ENCODE measurements at places on chromosomes 13 and 19. TPM values are rescaled to one million over a fixed set of nuclear protein-coding genes. Genes with fewer than 3 reads are reported as not detected.

DNA sequence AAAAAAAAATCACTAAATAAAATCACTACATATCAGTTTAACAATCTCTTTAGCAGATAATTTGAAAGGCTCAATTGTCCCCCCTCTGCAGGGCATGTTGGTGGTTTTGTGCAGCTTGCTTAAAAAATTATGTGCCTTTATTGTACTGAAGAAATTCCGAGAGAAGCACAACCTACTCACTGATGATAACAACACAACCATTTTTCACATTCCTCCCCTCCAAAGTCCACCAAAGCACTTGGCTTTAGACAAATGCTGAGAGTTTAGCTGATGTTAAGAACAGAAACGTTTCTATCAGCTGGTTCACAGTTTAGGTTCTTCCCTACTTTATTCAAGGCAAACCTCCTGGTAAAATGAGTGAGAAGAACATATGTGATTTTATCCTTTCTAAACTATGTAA is 923 bp downstream of the DOCK9 start:
- H3K4me1 ChIP-seq, result peaks cover 4% of the 10 kb centered on the region
- no peaks in the 10 kb centered on the region for H3K36me3 ChIP-seq
- no peak overlapping the region for H3K27ac ChIP-seq
- H3K27me3 ChIP-seq, result no peaks in the 10 kb centered on the region
- DNase-seq, result no peak
- H3K4me3 ChIP-seq, result no peak overlapping the region

- DNase-seq, result no peak
- no peak overlapping the region for H3K27ac ChIP-seq
- no peaks in the 10 kb centered on the region for H3K27me3 ChIP-seq
- H3K4me3 ChIP-seq, result no peak overlapping the region
- no peaks in the 10 kb centered on the region for H3K4me1 ChIP-seq
Observed at GRCh38 chr13:94020833-94021232, 458.6 kb downstream of the DCT start.

DNA sequence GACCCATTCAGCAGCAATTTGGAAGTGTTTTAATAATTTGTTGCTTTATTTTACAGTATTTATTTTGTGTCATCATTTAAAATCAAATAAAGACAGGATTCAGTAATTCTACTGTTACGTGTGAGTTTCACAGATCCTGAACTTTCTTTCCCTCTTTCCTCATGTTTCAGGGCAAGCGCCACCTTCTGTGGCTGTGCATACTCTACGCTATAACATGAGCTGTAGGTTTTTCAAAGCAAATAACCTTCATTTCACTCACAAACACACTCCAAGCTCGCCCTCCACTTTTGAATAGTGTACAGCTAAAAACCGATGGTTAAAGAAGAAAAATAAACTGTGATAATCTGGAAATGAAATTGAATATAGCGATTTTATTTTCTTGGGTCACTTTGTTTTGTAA is 753.3 kb downstream of the OLFM4 start:
- H3K27me3 ChIP-seq, result no peaks in the 10 kb centered on the region
- H3K36me3 ChIP-seq, result no peaks in the 10 kb centered on the region
- no peaks in the 10 kb centered on the region for H3K4me1 ChIP-seq
- no peak for DNase-seq

GRCh38 chr19:42288387-42288786 is 13.5 kb upstream of the PRR19 start:
- no peaks in the 10 kb centered on the region for H3K27me3 ChIP-seq
- DNase-seq, result no peak
- no peak overlapping the region for H3K27ac ChIP-seq
- peaks cover 22% of the 10 kb centered on the region for H3K36me3 ChIP-seq
- H3K4me1 ChIP-seq, result peaks cover 16% of the 10 kb centered on the region
- no peak overlapping the region for H3K4me3 ChIP-seq

DNA sequence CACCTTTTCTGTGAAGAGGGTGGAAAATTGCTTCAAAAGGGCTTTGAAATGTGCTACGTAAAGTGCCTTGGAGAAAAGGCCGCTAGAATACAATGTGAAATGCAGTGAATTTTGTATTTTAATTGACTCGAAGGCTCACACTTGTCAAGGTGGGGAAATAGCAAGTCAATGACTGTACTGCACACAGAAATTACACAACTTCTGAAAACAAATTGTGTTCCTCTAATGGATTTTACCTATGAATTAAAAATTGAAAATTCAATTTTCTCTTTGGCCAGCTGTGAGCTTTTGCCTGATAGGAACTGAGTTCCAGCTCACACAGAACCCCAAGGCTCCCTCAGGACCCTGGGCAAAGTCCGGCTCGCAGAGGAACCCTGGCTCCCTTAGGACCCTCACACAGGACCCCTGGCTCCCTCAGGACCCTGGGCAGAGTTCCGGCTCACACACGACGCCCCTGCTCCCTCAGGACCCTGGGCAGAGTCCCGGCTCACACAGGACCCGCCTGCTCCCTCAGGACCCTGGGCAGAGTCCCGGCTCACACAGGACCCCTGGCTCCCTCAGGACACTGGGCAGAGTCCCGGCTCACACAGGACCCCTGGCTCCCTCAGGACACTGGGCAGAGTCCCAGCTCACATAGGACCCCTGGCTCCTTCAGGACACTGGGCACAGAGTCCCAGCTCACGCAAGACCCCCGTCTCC is 324.9 kb downstream of the UQCRFS1 start:
- no peaks in the 10 kb centered on the region for H3K4me1 ChIP-seq
- DNase-seq, result no peak
- no peaks in the 10 kb centered on the region for H3K36me3 ChIP-seq
- H3K27me3 ChIP-seq, result no peaks in the 10 kb centered on the region
- H3K4me3 ChIP-seq, result no peak overlapping the region
- H3K27ac ChIP-seq, result no peak overlapping the region

GRCh38 chr13:50910485-50910805 is 854 bp downstream of the RNASEH2B start:
- no peak for DNase-seq
- H3K27ac ChIP-seq, result peak overlapping the region; percentile 99
- peaks cover 13% of the 10 kb centered on the region for H3K4me1 ChIP-seq
- no peaks in the 10 kb centered on the region for H3K27me3 ChIP-seq

DNA sequence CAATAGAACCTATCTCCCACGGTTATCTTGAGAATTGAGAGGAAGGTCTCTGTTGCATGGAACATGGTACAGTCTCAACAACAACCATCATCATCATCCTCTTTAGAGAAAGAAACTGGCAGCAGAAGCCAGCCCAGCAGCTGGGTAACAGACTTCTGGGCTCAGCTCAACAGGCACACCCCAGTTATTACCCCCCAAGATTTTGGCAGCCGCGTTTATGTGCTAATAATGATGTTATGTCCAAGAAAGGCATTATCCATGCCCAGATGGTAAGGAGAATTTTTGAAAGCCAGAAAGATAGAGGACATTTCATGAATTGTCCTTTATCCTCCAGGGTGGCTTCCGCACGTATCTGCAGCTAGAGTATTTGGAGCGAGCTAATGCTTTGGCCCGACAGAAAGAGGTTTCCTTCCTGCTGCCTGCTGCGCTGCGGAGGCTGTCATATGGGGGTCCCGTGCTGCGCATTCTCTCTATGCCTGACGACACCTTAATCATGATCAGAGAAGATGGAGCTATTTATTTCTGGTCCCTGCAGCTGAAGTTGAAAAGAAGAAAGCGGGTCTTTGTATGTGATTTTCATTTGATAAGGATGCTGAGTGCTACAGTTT is 89.9 kb downstream of the TEX26 start:
- no peaks in the 10 kb centered on the region for H3K4me1 ChIP-seq
- H3K27ac ChIP-seq, result no peak overlapping the region
- H3K4me3 ChIP-seq, result no peak overlapping the region
- no peaks in the 10 kb centered on the region for H3K36me3 ChIP-seq
- no peaks in the 10 kb centered on the region for H3K27me3 ChIP-seq

DNA sequence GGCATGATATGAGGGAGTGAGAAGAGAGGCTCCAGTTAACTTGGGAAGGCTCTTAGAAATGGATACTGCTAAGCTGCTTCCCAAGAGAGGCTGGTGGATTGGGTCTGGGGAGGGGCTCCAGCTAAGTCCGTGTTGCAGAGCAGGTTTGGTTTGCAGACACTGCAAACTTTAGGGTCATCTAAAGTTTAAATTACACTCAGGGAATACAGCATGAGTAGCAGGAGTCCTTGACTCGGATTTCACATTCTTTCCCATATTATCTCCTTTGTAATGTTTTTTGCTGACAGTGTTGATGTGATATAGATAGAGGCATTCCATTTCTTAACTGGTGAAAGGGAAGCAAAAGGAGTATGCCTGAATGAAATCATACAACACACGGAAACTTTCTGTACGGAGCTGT is 31.9 kb downstream of the SGCG start:
- H3K4me3 ChIP-seq, result no peak overlapping the region
- H3K4me1 ChIP-seq, result no peaks in the 10 kb centered on the region
- H3K27ac ChIP-seq, result no peak overlapping the region
- H3K27me3 ChIP-seq, result no peaks in the 10 kb centered on the region

GRCh38 chr19:13619203-13619632 is 112.9 kb upstream of the CACNA1A start:
- no peaks in the 10 kb centered on the region for H3K36me3 ChIP-seq
- no peak overlapping the region for H3K27ac ChIP-seq
- no peak for DNase-seq

DNA sequence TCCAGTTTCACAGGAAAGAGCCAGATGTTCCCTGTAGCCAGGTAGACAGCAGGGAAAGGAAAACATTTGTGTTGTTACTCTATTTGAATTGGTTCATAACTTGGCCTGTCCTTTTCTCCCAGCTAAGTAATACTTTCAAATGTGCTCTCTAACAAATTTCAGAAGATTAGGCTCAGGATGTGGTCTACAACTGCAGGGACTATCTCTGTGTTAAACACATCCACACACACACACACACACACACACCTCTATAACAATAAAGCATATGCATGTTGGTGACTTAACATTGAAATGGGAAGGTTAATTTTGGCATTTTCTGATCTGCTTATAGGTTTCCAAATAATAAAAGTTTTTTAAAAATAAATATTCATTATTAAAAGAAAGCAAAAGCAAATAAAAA is 316.0 kb upstream of the ARGLU1 start:
- no peak for DNase-seq
- H3K27me3 ChIP-seq, result no peaks in the 10 kb centered on the region
- H3K36me3 ChIP-seq, result no peaks in the 10 kb centered on the region
- H3K4me1 ChIP-seq, result no peaks in the 10 kb centered on the region
- H3K27ac ChIP-seq, result no peak overlapping the region

- no peak overlapping the region for H3K27ac ChIP-seq
- H3K4me3 ChIP-seq, result no peak overlapping the region
- H3K4me1 ChIP-seq, result no peaks in the 10 kb centered on the region
- H3K36me3 ChIP-seq, result no peaks in the 10 kb centered on the region
- no peaks in the 10 kb centered on the region for H3K27me3 ChIP-seq
Observed at GRCh38 chr13:72556945-72557344, 170.5 kb downstream of the MZT1 start.

- H3K4me1 ChIP-seq, result no peaks in the 10 kb centered on the region
- H3K4me3 ChIP-seq, result no peak overlapping the region
- no peaks in the 10 kb centered on the region for H3K36me3 ChIP-seq
- DNase-seq, result no peak
- no peaks in the 10 kb centered on the region for H3K27me3 ChIP-seq
- no peak overlapping the region for H3K27ac ChIP-seq
Observed at GRCh38 chr13:105838231-105838630, 697.2 kb downstream of the EFNB2 start.

GRCh38 chr13:63605403-63605802 is 2189.8 kb upstream of the PCDH20 start:
- no peaks in the 10 kb centered on the region for H3K36me3 ChIP-seq
- no peaks in the 10 kb centered on the region for H3K27me3 ChIP-seq
- H3K4me3 ChIP-seq, result no peak overlapping the region
- DNase-seq, result no peak
- H3K4me1 ChIP-seq, result no peaks in the 10 kb centered on the region

- H3K27me3 ChIP-seq, result no peaks in the 10 kb centered on the region
- no peak for DNase-seq
- H3K4me1 ChIP-seq, result peaks cover 14% of the 10 kb centered on the region
- no peaks in the 10 kb centered on the region for H3K36me3 ChIP-seq
Observed at GRCh38 chr19:16355293-16356043, 30.8 kb downstream of the KLF2 start.

DNA sequence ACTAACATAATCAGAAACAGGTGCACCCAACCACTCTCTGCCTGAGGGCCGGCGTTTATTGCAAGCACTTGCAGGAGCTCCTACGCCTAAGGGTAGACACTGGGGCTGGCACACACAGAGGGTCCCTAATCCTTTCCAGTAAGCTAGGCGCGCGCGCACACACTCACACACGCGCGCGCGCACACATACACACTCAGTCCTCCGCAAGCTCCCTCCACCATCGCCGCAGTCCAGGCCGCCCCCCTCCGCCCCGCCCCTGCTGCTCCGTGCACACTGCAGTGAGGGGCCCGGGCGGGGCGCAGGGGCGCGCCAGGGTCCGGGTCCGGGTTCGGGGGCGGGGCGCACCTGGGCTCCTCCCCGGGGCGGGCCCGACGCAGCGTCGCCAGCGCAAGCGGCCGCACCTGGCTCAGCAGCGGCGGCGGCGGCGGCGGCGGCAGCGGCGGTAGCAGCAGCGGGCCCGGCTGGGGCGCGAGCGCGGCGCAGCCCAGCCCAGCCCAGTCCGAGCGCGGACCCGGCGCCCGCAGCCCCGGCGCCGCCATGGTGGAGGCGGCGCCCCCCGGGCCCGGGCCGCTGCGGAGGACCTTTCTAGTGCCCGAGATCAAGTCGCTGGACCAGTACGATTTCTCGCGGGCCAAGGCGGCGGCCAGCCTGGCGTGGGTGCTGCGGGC is at the start of gene CAMSAP3:
Gene CAMSAP3, plus strand, starts transcription at position 398 of the 668 bp plus-strand sequence. Its CDS starts 140 bp downstream, at position 538.
- peak within 1 kb of the TSS; percentile 77 for H3K4me3 ChIP-seq
- DNase-seq, result no peak
- no peaks in the 10 kb centered on the region for H3K27me3 ChIP-seq

DNA sequence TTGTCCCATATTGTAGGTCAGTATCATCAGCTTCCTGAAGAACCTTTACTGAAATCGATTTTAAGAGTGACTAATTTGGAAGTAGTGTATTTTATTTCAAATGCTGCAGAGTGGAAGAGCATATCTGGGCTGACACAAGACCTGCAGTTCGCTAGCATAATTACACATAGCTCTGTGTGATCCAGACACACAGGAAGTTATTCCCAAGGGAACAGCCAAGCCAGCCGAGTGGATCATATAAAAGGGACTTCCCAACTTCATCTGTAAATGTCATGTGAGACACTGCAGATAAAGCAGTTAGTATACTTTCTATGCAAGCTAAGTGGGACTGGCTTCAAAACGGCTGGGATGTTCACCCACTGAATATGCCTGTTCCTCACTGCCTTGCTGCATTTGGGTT is 760.4 kb downstream of the SLITRK1 start:
- DNase-seq, result no peak
- no peak overlapping the region for H3K27ac ChIP-seq
- H3K36me3 ChIP-seq, result no peaks in the 10 kb centered on the region
- H3K27me3 ChIP-seq, result no peaks in the 10 kb centered on the region
- no peak overlapping the region for H3K4me3 ChIP-seq

GRCh38 chr13:41388143-41388881 is 69.0 kb upstream of the RGCC start:
- no peaks in the 10 kb centered on the region for H3K27me3 ChIP-seq
- no peak overlapping the region for H3K27ac ChIP-seq
- H3K36me3 ChIP-seq, result no peaks in the 10 kb centered on the region
- no peaks in the 10 kb centered on the region for H3K4me1 ChIP-seq

Gene ZNF98
- not detected for total RNA-seq

Gene PLA2G4C
- 2.7 TPM for total RNA-seq

Gene ZNF99
- total RNA-seq, result not detected

Gene C19orf38
- 5.3 TPM for total RNA-seq

Gene BSPH1
- not detected for total RNA-seq

Gene PSG11
- not detected for total RNA-seq

Gene C19orf85
- not detected for total RNA-seq
